ENCODE measurements at places on chromosomes 2 and 18.

GRCh38 chr2:143870696-143871095, 649.2 kb downstream of the ZEB2 start:
- H3K27me3 ChIP-seq: no peaks in the 10 kb centered on the region
- H3K4me1 ChIP-seq: no peaks in the 10 kb centered on the region
- no peak for DNase-seq

DNA sequence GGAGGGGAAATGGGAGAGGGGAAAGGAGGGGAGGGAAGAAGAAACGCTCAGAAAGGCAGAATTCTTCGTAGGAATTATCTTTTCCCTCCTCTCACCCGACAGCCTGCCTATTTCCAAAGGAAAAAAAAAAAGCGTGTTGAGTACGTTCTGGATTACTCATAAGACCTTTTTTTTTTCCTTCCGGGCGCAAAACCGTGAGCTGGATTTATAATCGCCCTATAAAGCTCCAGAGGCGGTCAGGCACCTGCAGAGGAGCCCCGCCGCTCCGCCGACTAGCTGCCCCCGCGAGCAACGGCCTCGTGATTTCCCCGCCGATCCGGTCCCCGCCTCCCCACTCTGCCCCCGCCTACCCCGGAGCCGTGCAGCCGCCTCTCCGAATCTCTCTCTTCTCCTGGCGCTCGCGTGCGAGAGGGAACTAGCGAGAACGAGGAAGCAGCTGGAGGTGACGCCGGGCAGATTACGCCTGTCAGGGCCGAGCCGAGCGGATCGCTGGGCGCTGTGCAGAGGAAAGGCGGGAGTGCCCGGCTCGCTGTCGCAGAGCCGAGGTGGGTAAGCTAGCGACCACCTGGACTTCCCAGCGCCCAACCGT, at the start of gene GAD1:
Gene GAD1 (plus strand): TSS at position 384 of the 589 bp plus-strand sequence. CDS start 1,705 bp downstream, outside the sequence.
- no peak within 1 kb of the TSS for H3K27ac ChIP-seq
- peak within 1 kb of the TSS; percentile 65 for H3K4me3 ChIP-seq
- peaks cover 31% of the 10 kb centered on the region for H3K4me1 ChIP-seq
- peaks cover 86% of the 10 kb centered on the region for H3K27me3 ChIP-seq
- DNase-seq: peak; percentile 48

GRCh38 chr18:79794846-79795245, 2.9 kb upstream of the KCNG2 start:
- peaks cover 49% of the 10 kb centered on the region for H3K27me3 ChIP-seq
- H3K4me1 ChIP-seq: peaks cover 26% of the 10 kb centered on the region
- no peak overlapping the region for H3K27ac ChIP-seq
- no peak for DNase-seq

- DNase-seq: no peak
- no peaks in the 10 kb centered on the region for H3K27me3 ChIP-seq
- no peak overlapping the region for H3K27ac ChIP-seq
- H3K36me3 ChIP-seq: no peaks in the 10 kb centered on the region
- no peaks in the 10 kb centered on the region for H3K4me1 ChIP-seq
Measured at GRCh38 chr2:220356076-220356475, 728.6 kb downstream of the SLC4A3 start.

- no peak overlapping the region for H3K4me3 ChIP-seq
- no peaks in the 10 kb centered on the region for H3K36me3 ChIP-seq
- no peaks in the 10 kb centered on the region for H3K4me1 ChIP-seq
- H3K27me3 ChIP-seq: no peaks in the 10 kb centered on the region
Measured at GRCh38 chr2:151937966-151938365, 109.7 kb upstream of the ARL5A start.

GRCh38 chr18:61589724-61590065, 256.5 kb downstream of the CDH20 start:
- no peaks in the 10 kb centered on the region for H3K36me3 ChIP-seq
- no peak overlapping the region for H3K27ac ChIP-seq
- no peak overlapping the region for H3K4me3 ChIP-seq
- DNase-seq: peak; percentile 82

DNA sequence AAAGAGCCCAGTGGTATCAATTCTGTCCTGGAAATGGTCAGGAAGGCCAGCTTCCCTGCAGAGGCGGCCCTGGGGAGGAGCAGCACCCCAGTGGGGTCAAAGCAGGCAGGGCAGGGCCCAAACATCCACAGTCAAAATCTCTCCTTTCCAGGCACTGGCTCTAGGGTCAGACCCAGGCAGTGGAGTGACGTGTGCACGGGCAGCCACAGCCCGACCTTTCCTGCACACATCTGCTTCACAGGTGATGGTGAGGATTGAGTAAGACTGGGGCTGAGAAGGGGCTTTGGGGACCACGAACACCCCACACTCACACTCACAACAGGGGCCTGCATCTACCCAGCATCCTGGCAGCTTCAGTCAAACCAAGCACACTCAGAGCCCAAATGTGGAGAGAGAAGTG, 97.8 kb upstream of the GLI2 start:
- no peak overlapping the region for H3K27ac ChIP-seq
- peaks cover 54% of the 10 kb centered on the region for H3K27me3 ChIP-seq
- no peaks in the 10 kb centered on the region for H3K4me1 ChIP-seq

GRCh38 chr2:38113051-38113450, 37.1 kb upstream of the CYP1B1 start:
- DNase-seq: no peak
- H3K27ac ChIP-seq: no peak overlapping the region
- peaks cover 13% of the 10 kb centered on the region for H3K4me1 ChIP-seq
- no peaks in the 10 kb centered on the region for H3K27me3 ChIP-seq
- H3K4me3 ChIP-seq: no peak overlapping the region
- H3K36me3 ChIP-seq: no peaks in the 10 kb centered on the region

GRCh38 chr2:101476605-101477208, 1.8 kb upstream of the RFX8 start:
- no peak overlapping the region for H3K4me3 ChIP-seq
- H3K27ac ChIP-seq: no peak overlapping the region
- no peaks in the 10 kb centered on the region for H3K27me3 ChIP-seq
- peaks cover 2% of the 10 kb centered on the region for H3K4me1 ChIP-seq

GRCh38 chr2:235514627-235515363, 21.0 kb downstream of the AGAP1 start:
- H3K27me3 ChIP-seq: no peaks in the 10 kb centered on the region
- H3K4me3 ChIP-seq: no peak overlapping the region
- H3K4me1 ChIP-seq: peaks cover 31% of the 10 kb centered on the region
- H3K27ac ChIP-seq: no peak overlapping the region
- peak; percentile 37 for DNase-seq
- peaks cover 5% of the 10 kb centered on the region for H3K36me3 ChIP-seq

DNA sequence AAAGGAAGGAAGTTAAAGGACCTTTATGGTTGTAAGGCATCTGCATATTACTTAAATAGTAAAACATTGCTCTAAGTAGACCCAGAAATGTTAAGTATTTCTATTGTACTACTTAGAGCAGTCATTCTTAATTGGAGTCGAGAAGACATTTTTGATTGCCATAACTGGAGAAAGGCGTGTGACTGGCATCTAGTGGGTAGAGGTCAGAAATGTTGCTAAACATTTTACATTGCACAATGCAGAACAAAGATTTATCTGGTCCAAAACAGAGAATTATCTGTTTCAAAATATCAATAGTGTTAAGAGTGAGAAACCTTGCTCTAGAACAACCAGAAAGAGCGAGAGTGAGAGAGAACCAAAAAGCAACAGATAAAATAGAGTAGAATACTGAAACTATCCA, 23.3 kb upstream of the ROCK1 start:
- H3K27me3 ChIP-seq: no peaks in the 10 kb centered on the region
- peaks cover 2% of the 10 kb centered on the region for H3K4me1 ChIP-seq
- no peak for DNase-seq
- no peaks in the 10 kb centered on the region for H3K36me3 ChIP-seq

- no peaks in the 10 kb centered on the region for H3K36me3 ChIP-seq
- no peaks in the 10 kb centered on the region for H3K4me1 ChIP-seq
- no peak for DNase-seq
- H3K4me3 ChIP-seq: no peak overlapping the region
- H3K27me3 ChIP-seq: no peaks in the 10 kb centered on the region
- no peak overlapping the region for H3K27ac ChIP-seq
Measured at GRCh38 chr18:74440808-74441427, 16.2 kb downstream of the DIPK1C start.

DNA sequence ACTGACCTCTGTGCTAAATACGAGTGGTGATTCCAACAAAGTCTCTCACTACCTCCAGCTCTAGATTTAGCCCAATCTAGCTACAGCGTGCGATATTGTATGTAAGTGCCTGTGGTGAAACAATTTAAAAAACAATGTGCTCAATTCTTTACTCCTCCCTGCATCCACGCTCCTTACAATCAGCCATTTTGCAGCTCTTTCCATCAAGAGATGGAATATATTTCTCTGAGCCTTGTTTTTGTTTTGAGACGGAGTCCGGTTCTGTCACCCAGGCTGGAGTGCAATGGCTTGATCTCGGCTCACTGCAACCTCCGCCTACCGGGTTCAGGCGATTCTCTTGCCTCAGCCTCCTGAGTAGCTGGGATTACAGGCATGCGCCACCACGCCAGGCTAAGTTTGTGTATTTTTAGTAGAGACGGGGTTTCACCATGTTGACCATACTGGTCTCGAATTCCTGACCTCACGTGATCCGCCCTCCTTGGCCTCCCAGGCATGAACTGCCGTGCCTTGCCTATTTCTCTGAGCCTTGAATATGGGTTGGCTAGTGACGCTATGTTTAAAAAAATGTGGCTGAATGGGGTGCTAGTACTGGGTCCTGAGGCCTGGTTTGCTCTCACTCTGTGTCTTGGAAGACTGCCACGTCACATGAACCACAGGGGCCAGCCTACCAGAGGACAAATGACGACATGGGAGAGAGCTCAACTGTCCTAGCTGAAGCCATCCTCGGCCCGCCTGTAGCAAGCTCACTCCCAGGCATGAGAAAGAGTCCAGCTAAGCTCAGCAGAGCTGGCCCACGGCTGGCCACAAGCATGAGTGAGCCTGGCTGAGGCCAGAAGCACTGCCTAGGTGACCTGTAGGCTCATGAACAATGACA, 14.8 kb downstream of the WDFY1 start:
- H3K27ac ChIP-seq: no peak overlapping the region
- peak; percentile 62 for DNase-seq
- no peak overlapping the region for H3K4me3 ChIP-seq

DNA sequence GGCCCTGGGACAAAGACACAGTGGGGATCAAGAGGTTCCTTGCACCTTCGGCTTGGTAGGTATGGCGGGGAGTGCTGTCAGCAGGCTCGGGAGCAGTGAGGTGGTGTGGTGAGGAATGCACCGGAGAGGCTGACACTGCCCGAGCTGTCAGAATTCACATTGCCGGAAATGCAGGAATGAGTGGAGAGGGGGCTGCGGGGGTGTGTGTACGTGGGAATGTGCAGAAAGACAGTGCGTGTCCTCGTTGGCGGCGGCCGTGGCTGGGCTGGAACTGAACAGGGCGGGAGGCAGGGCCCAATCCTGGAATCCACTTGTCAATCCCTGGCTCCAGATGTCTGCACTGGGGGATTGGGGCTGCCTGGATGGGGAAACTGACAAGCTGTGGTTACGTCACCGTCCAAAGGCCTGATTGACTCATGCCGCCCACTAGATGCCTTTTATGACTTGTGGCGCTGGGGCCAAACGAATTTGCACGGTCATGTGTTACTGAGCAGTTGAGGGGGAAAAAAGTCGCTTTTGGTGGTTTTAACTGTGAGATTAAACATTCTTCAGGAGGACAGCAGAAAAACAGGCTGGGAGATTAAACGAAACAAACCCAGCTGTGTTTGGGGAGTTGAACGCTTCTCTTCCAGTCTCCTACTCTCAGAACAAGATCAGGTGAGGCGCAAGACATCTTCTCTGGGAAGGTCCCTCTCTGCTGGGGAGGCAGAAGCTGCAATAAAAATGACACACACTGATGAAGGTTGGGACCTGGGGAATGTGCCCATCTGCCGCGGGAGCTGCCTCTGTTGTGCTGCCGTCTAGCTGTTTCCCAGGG, 189.4 kb upstream of the GLI2 start:
- H3K36me3 ChIP-seq: no peaks in the 10 kb centered on the region
- DNase-seq: peak; percentile 87
- H3K27me3 ChIP-seq: peaks cover 20% of the 10 kb centered on the region
- H3K27ac ChIP-seq: peak overlapping the region; percentile 8
- peaks cover 21% of the 10 kb centered on the region for H3K4me1 ChIP-seq

GRCh38 chr2:103004426-103004942, 242.7 kb downstream of the TMEM182 start:
- no peaks in the 10 kb centered on the region for H3K4me1 ChIP-seq
- H3K4me3 ChIP-seq: no peak overlapping the region
- no peak for DNase-seq
- no peaks in the 10 kb centered on the region for H3K27me3 ChIP-seq

- no peaks in the 10 kb centered on the region for H3K27me3 ChIP-seq
- H3K4me3 ChIP-seq: no peak overlapping the region
- H3K27ac ChIP-seq: no peak overlapping the region
- peak; percentile 91 for DNase-seq
- no peaks in the 10 kb centered on the region for H3K4me1 ChIP-seq
- peaks cover 4% of the 10 kb centered on the region for H3K36me3 ChIP-seq
Measured at GRCh38 chr18:36850527-36851201, 21.7 kb downstream of the KIAA1328 start.

DNA sequence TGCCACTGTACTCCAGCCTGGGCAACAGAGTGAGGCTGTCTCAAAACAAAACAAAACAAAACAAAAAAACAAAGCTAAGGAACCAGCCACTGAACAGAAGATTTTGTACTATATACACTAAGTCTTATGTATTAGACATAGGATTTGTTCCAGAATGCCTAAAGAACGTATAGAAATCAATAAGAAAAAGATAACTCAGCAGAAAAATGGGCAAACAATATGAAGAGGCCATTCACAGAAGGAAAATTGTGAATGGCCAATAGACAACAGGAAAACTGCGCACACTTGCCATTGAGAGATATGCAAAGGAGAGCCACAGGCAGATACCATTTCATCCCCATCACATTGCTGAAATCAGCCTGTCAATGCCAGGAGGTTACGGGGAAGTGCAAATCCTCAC, 14.9 kb upstream of the UBE2F start:
- no peaks in the 10 kb centered on the region for H3K36me3 ChIP-seq
- DNase-seq: no peak
- peaks cover 9% of the 10 kb centered on the region for H3K4me1 ChIP-seq
- H3K27ac ChIP-seq: no peak overlapping the region
- no peak overlapping the region for H3K4me3 ChIP-seq

GRCh38 chr2:178114462-178114861, 2.2 kb downstream of the RBM45 start:
- DNase-seq: no peak
- H3K27me3 ChIP-seq: no peaks in the 10 kb centered on the region
- no peaks in the 10 kb centered on the region for H3K4me1 ChIP-seq
- no peak overlapping the region for H3K4me3 ChIP-seq
- H3K27ac ChIP-seq: no peak overlapping the region

DNA sequence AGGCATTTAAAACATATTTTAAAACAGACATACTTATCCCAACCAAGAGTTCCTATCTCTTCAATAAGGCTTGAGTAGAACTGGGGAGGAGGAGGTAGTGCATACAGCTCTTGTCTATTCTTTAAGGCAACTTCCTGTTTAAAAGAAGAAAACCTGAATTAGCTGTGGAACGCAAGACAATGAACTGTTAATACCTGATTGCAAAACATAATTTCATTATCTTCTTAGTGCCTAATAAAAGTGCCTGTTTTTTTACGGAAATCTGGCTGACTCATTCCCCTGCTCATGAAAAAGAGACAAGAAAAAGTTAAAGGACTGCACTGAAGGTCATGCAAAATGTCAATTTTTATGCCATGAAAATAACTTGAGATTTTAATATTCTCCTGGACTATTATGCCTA, 19.2 kb downstream of the FANCL start:
- no peaks in the 10 kb centered on the region for H3K4me1 ChIP-seq
- H3K27ac ChIP-seq: no peak overlapping the region
- H3K36me3 ChIP-seq: peaks cover 23% of the 10 kb centered on the region
- no peak overlapping the region for H3K4me3 ChIP-seq

GRCh38 chr2:15243762-15244161, 317.4 kb downstream of the NBAS start:
- no peaks in the 10 kb centered on the region for H3K27me3 ChIP-seq
- peak; percentile 20 for DNase-seq
- no peak overlapping the region for H3K4me3 ChIP-seq
- H3K4me1 ChIP-seq: no peaks in the 10 kb centered on the region

- no peak overlapping the region for H3K27ac ChIP-seq
- DNase-seq: no peak
- no peaks in the 10 kb centered on the region for H3K27me3 ChIP-seq
Measured at GRCh38 chr2:5895284-5895683, 203.1 kb downstream of the SOX11 start.
